ENCODE measurements at places on chromosomes 4 and X. TPM values are rescaled to one million over a fixed set of nuclear protein-coding genes. Genes with fewer than 3 reads are reported as not detected.
A peak's percentile ranks its signal among the peaks of the same experiment; 100 is the strongest.

GRCh38 chrX:81286608-81287007 lies 84.7 kb downstream of the SH3BGRL start:
- no peak for DNase-seq

- no peak for DNase-seq
These were observed 144.0 kb upstream of the NAP1L5 start for GRCh38 chr4:88841635-88842034.

DNA sequence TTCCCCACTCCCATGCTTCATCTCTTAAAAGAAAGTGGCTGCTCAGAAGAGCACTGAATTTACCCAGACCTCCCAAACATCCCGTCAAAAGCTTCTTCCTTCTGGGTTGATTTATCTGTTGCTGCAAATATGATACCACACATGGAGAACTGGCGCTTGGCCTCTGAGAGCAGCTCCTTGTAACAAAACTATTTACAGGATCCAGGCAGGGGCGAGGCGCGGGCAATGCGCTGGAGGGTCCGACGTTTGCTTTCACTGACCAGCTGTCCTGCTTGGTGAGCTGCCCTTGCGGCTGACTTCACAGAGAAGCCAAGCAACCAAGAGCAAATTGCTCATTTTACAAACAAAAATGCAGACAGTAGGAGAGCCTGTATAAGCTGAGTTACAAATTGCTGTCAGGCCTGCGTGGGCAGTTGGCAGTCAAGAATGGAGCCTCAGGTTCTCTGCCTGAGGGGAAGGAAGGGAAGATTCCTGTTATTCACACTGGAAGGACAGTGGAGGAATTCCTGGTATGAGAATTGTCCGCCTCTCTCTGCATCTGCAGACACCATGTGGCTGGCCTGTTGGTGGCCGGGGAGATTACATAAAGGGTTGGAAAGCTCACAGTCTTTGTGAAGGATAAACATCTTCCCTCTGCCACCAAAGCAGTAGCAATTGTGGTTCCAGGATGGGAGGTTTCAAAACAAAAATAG lies 192.2 kb upstream of the LEF1 start:
- DNase-seq = no peak

DNA sequence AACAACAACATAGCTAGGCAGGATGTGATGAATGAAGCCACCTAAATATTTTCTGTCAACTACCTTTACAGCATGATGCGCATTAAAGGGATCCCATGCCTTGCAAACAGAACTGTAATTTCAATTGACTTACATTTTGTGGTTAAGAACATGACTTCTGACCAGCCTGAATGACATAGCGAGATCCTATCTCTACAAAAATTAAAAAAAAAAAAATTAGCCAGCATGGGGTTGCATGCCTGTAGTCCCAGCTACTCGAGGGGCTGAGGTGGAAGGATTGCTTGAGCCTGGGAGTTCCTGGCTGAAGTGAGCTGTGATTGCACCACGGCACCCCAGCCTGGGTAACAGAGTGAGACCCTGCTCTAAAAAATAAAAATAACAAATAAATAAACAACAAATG lies 680.6 kb downstream of the IQCM start:
- no peak for DNase-seq

- DNase-seq = no peak
These were observed 763 bp upstream of the PRRG1 start for GRCh38 chrX:37348231-37348970.

DNA sequence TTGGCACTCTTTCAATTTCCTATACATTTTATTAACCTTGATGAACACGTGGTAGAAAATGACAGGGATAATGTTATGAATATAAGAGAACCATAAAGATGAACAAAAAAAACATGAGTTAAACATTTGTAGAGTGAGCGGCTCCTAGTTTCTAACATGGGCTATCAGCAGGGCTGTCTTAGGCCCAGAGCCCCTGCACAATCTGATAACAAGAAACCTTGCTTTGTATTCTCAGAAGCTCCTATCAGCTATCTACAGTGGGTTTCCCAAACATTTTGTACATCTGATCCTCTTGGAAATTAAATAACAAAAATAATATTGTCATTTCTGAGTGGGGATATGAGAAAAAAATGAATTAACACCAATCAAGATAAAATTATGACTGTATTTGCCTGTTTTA lies 10.6 kb upstream of the RBPJ start:
- no peak for DNase-seq

- DNase-seq = no peak
These were observed 4.6 kb downstream of the RASSF6 start for GRCh38 chr4:73615613-73616012.

DNA sequence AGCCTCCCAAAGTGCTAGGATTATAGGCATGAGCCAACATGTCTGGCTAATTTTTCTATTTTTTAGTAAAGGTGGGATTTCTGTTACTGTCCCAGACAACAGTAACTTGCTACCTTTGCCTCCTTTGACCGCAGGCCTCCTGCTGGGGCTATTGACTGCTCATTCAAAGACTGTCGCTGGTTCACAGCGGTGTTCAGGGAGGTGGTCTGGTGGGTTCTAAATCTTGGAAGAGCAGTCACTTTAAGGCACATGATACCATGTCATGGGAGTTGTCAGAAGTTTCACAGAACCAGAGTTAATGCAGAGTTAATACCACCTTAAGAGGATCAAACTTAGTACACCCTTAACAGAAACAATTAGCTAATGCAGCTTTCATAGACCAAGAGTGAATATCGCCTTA lies 3.8 kb downstream of the ASMT start:
- no peak for DNase-seq

- DNase-seq = no peak
These were observed 134.4 kb downstream of the POLA1 start for GRCh38 chrX:24828147-24828546.

GRCh38 chr4:151176685-151177084 lies 77.3 kb downstream of the RPS3A start:
- no peak for DNase-seq

GRCh38 chrX:138073626-138074025 lies 507.7 kb downstream of the ZIC3 start:
- no peak for DNase-seq

DNA sequence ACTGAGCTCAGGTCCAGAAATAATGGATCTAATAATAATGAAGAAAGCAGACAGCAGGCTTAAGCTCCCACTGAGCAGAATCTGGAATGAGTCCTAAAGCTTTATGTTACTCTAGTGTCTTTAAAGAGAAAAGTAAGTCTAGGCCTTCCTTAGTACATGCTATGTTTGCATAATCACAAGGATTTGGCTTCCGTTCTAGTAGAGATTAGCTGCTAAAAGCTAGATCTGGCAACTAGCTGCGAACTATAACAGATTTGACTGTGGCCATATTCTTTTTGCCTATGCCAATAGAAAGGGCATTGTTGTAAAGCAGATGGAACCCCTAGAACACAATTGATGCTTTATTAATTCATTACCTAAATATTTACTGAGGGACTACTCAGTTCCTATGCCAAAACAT lies 19.0 kb downstream of the COX7B2 start:
- DNase-seq = no peak

DNA sequence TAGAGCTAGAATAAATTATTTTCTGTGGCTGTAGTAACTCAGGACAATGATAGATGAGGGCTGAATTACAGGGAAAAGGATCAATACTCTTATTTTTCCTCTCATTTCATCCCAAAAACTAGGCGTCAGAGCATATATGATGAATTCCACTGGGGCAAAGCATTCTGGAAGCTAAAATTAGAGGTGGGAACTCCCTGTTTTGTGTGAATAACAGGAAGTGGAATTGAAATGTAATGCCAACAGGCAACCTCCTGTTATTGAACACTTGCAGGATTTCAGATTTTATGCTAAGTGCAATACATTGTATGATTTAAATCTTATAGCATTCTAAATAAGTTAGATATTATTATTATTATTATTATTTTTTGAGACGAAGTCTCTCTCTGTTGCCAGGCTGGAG lies 20.9 kb downstream of the HSD17B11 start:
- DNase-seq = no peak

DNA sequence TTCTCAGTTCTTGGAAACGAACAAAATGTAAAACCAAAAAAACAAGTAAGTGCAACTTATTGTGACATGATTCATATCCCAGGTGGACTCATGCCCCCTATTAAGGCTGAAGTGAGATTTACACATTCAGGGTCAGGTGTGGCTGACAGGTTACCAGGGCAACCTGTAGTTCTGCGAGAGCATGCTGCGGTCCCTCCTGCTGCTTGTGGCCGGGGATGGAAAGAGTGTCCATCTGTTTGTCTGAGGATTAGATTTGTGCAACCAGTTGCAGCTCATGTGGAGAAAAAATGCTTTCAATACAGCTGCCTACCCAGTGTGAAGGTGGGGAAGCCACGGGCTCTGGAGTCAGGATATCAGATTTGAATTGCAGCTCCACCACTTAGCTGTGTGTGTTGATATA lies 78.8 kb downstream of the FAM184B start:
- no peak for DNase-seq

DNA sequence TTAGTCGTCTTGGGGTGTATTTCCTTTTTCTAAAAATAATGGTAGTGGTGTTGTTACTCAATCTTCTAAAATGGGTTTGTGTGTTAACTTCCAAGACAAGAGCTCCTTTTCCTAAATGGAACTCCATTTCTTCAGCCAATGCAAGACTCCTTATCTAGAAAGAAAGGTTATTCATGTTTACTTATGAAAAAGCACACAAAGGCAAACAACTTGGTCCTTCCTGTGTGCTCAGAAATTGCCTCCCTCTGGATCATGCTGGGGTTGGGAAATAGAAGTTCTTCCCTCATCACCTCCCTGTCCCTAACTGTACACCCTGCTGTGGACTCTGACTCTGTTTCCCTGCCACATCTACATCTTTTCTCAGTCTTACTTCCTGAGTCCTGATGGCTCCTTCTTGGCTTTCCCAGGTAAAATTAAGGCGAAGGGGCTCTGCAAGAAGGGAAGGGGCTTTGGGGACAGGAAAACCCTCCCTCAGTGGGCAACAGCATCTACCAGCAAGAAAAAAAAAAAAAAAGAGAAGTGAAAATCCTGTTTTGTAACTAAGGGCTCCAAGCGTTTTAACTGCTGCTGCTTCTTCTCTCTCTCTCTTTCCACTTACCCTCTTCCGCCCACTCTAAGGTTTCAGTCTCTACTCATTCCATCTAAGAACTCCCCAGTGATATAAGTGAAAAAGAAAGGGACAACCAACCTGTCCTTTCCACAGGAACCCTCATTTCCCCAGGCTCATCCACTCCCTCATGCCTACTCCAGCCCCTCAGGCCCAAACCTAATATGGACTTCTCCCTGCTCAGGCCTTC lies 19.8 kb upstream of the TASL start:
- peak; percentile 53 for DNase-seq

DNA sequence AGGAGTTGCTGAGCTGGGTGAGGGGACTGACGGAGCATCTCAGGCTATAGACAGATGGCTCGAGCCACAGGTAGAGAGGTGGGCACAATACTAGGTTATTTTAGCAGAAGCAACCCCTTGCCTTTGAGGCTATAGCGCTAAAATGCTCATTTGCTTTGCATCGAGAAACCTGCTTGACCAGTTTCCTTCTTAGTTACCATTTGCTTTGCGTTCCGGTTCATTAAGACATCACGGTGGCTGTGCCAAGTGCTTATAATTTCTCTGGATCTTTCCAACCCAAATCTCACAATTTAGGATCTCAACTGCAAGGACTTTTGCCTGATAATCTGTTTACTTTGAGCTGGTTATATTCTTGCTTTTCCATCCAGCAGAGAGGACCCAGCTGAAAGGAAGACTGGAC lies 40.8 kb downstream of the DLG3 start:
- no peak for DNase-seq

DNA sequence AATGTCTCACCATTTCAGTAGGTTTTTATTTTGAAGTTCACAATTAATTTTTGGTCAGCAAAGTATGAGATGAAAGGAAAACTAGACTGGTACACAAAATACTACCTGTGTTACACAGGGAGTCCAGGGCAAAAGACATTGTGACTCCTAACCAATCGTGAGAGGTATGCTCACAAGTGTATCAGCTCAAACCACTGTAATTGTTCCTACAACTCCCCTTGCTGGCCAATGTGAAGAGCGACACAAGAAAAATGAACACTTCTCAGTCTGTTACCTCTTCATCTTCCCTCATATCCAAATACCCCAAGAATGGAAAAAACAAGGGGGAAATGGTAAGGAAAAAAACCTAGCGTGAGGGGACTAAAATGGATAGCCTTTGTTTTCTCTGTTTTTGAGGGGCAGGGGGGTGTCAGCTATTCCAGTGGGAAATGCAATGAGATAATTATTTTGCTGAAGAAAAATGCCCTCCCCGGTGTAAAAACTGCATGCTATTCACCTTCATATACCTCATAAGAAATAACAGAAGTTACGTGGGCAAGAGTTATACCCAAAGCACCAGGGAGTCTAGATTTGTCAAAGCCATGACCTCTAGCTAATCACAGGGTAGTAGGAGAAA lies 30.6 kb upstream of the NSUN7 start:
- DNase-seq = peak; percentile 71

DNA sequence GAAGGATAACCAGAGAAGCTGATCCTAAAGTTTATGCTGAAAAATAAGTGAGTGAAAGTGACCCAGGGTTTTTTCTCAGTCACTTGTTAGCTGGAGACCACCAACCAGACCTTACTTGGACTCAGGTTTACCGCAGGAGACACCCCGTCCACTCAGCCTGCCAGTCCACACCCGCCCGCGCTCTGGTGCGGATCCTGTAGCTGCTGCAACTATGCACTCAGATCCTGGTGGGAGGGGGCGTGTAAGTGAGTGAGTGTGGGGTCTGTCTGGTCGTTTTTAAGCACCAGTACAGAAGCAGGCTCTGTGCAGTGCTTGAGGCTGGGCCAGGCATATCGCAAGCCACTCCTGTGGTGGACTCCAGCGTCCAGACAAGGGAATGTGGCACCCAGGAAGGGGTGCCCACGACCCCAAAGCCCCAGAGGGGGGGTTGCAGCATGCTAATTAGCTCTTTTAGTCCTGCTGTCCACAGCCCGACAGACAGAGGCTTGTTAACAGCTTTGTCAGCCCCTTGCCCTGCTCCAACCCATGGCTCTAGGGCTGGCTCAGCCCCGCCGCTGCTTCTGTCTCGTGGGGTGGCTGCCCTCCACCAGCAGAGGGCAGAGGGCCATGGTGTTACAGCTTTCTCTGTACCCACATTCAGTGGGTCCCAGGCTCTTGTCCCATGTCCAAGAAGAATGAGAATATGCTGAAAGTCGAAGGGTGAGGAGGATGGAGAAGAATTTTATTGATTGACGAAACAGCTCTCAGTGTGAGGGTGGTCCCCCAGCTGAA lies 40.4 kb upstream of the PPP1R2C start:
- no peak for DNase-seq

- DNase-seq = no peak
These were observed 75.9 kb downstream of the SHISA3 start for GRCh38 chr4:42473071-42473684.

GRCh38 chrX:43560247-43560946 lies 95.7 kb upstream of the MAOA start:
- no peak for DNase-seq

- no peak for DNase-seq
These were observed 1383.3 kb downstream of the FAM133A start for GRCh38 chrX:95057341-95057740.

GRCh38 chr4:51831133-51831532 lies 11.8 kb upstream of the DCUN1D4 start:
- no peak for DNase-seq

The SH2D1A gene
- 0.33 TPM for total RNA-seq

The GSTCD gene
- total RNA-seq = 19.9 TPM

The MID2 gene
- total RNA-seq = not detected

The SULT1E1 gene
- not detected for total RNA-seq

The CDX4 gene
- total RNA-seq = not detected

The NEUROG2 gene
- total RNA-seq = 2.9 TPM

The PPP2R2C gene
- 0.13 TPM for total RNA-seq

The MRFAP1L1 gene
- total RNA-seq = 44.0 TPM

The CTAG2 gene
- total RNA-seq = not detected

The WNK3 gene
- 0.15 TPM for total RNA-seq

The SULT1B1 gene
- not detected for total RNA-seq

The ENAM gene
- 0.27 TPM for total RNA-seq

The ESX1 gene
- not detected for total RNA-seq

The PPBP gene
- not detected for total RNA-seq

The ERVMER34-1 gene
- total RNA-seq = not detected

The ITGB1BP2 gene
- 2.0 TPM for total RNA-seq

Data from GM12878 (cell line).